Hair follicle dermal papilla cell (primary cell): ENCODE measurements at places on chromosomes 5 and 9. TPM values are rescaled to one million over a fixed set of nuclear protein-coding genes. Genes with fewer than 3 reads are reported as not detected.

The NUDT12 gene
- 8.4 and 11.4 TPM in 2 replicates for total RNA-seq

The UIMC1 gene
- 37.5 and 45.9 TPM in 2 replicates for total RNA-seq

The FBP1 gene
- total RNA-seq = not detected in 2 replicates

The SPINK7 gene
- total RNA-seq = not detected in 2 replicates

The NUTM2F gene
- not detected in 2 replicates for total RNA-seq

The PCDHA4 gene
- 0.49 and 1.1 TPM in 2 replicates for total RNA-seq
